Stimulated activated CD8-positive, alpha-beta memory T cell treated with anti-CD3 and anti-CD28 coated beads, Interleukin-4, amount 100 ng/mL, for 1 hour (primary cell): ENCODE measurements at places on chromosomes 7 and 10.

GRCh38 chr7:92739091-92739490 is 97.3 kb downstream of the CDK6 start:
- no peak for DNase-seq

DNA sequence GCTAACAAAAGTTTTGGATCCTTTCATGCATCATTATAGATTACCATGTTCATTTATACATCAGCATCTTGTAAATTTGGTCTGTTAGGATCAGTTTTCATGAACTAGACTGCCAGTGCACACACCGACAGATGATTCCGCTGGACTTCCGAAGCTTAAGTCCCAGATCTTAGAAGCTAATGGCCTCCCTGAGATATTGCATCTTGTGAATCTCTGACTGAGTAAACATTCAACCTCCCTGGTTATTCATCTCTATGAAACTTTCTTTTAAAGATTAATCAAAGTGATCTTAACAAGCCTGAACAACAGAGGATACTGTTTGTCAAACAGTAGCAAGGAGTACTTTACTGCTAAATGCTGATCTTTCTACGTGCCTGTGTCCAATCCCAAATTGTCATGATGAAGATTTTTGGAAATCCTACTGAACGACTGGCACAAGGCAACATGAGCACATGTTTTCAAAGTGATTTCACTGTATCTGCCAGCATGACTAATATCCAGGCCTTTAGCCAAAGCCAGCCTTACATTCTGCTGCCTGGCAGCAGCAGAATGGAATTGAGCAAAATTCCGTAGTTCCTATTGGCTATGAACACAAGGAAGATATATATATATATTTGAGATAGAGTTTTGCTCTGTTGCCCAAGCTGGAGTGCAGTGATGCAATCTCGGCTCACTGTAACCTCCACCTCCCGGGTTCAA is 91.3 kb upstream of the ANK3 start:
- DNase-seq = no peak

- DNase-seq = no peak
These were observed 20.3 kb downstream of the ACSM6 start for GRCh38 chr10:95214369-95214768.

- DNase-seq = no peak
These were observed 71.1 kb downstream of the STK17A start for GRCh38 chr7:43653891-43654504.

DNA sequence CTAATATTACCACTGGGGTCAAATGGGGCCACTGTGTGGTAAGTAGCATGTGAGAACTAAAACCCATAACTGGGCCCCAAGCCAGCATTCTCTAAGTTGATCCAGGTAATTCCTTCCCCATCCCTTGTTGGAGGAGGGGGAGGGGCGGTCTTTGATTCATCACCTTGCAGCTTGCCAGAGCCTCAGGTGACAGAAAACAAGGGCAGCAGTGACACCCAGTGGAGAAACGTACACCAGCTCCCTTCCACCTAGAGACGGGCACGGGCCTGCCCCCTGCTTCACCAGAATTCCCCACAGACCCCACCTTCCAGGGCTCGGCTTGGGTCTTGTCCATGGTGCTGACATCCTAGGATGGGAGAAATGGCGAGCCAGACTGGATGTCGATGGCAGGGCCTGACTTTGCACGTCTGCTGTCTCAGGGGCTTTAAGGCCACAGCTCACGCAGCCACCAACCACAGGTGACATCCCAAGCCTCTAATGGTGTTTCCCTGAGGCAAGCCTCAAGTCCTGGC is 102.0 kb downstream of the STRA8 start:
- peak; percentile 14 for DNase-seq

GRCh38 chr10:112161757-112162518 is 21.6 kb downstream of the GPAM start:
- DNase-seq = no peak
